Activated naive CD4-positive, alpha-beta T cell treated with Interleukin-2 at 50 U/mL for 16 hours (primary cell): ENCODE measurements at places on chromosomes 2 and 18.

DNA sequence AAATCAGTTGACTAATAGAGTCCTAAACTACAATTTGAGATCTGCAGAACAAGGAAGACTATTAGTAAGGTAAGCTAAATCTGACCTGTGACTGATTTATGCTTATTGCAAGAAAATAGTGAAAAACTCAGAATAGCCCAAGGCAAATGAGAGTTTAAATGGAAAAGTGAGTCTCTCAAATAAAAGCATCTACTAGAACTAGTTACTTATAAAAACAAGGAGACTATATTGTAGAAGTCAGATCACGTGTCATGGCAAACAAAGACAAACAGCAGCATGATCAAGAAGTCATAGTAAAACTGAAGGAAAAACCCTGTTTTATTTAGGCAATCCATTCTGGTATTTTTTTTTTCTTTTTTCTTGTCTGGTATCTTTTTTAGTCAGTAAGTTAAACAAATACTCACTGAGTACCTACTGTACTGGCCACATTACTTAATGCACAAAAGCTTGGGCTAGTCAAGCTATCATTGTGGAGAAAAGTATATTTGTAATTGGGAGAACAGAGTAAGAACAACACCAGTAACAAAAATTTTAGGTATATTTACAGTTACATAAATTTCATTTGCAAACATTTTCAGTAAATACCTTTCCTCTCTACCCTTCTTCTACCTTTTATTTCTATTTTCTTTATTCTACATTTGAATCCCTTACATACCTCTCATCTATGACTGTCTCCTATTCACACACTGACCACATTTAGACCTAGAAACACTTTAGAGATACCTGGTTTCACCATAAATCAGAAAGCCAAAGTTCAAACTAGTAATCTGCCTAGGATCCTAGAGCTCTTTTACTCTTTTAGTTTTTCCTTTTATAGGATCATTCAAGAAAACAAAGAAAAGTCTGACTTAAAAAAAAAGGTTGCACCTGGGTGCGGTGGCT is 23.7 kb downstream of the CCDC88A start:
- DNase-seq = no peak

DNA sequence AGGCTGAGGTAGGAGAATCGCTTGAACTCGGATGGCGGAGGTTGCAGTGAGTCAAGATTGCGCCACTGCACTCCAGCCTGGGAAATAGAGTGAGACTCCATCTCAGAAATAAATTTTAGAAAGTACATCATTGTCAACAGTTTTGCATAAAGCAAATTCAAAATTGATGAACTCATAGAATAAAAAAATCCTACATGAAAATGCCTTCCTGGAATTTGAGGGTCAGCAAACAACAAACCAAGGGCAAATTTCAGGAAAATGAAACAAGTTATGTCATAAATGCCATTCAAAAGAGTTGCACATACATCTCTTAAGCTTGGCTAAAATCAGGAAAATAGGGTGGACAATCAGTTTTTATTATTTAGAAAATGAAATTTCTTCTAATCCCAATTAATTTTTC is 45.1 kb downstream of the COL5A2 start:
- no peak for DNase-seq

DNA sequence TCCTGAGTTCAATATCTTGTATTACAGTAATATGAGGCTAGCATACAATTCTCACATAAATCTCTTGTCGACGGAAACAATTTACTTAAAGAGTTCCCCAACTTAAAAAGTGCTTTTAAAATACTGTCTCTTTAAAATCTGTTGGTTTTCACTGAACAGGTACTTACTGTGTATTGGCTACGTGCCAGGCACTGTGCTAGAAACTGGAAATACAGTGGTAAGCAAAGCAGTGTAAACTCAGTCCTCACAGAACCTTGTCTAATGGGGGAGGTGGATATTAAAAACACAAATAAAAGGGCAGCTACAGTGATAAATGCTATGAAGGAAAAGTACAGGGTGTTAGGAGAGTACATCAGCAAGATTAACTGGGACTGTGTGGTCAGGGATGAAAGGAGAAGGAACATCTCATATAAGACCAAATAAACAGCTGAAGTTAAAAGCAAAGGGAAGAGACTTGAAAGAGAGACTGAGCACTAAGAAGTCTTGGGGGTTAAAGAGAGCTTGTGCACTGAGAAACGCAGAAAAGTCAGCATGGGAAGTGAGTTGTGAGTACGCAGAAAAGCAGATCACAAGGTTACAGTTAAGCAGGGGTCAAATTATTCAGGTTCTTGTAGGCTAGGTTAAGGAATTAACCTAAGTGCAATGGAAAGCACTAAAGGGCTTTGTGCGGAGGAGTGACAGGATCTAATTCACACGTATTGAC is 52.5 kb downstream of the USP40 start:
- DNase-seq = no peak

- no peak for DNase-seq
These were observed 102.4 kb downstream of the TRIB2 start for GRCh38 chr2:12819103-12819475.

DNA sequence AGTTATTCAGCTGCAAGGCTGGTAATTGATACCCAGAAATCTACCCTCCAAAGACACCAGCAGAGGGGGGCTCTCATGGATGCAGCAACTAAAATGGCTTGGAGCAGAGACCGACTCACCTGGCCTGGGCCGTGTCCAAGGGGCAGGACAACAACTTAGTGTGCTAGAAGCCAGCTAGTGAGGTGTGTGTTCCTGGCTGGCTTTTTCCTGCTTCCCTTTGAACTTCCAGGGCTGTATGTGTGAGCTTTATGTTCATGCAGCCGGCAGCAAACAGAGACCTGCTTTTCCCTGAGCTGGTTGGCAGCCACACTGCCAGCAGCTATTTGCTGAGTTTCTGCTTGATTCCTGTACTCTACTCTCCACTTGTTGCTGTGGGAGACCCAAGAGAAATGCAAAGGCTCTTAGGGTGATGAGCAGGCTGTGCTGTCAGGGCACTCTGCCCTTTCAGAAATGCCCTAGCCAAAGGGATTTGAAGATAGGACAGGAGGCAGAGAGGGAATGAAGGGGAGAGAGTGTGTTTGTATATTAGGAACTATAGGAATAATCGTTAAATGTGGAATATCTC is 23.7 kb upstream of the GRP start:
- no peak for DNase-seq
